ENCODE measurements at places on chromosomes 6 and 20. TPM values are rescaled to one million over a fixed set of nuclear protein-coding genes. Genes with fewer than 3 reads are reported as not detected.
A peak's percentile ranks its signal among the peaks of the same experiment; 100 is the strongest.

FUT9 gene
- total RNA-seq: not detected

SLC44A4 gene
- 1.5 TPM for total RNA-seq

LRRC1 gene
- 25.4 TPM for total RNA-seq

PFDN4 gene
- 22.0 TPM for total RNA-seq

HRH3 gene
- total RNA-seq: not detected

GRCh38 chr6:49401063-49401462 lies 62.0 kb downstream of the MMUT start:
- no peak for DNase-seq

- DNase-seq: no peak
These were observed 73.3 kb upstream of the E2F3 start for GRCh38 chr6:20328266-20328923.

GRCh38 chr20:25245461-25245860 lies 2.4 kb upstream of the PYGB start:
- DNase-seq: no peak

DNA sequence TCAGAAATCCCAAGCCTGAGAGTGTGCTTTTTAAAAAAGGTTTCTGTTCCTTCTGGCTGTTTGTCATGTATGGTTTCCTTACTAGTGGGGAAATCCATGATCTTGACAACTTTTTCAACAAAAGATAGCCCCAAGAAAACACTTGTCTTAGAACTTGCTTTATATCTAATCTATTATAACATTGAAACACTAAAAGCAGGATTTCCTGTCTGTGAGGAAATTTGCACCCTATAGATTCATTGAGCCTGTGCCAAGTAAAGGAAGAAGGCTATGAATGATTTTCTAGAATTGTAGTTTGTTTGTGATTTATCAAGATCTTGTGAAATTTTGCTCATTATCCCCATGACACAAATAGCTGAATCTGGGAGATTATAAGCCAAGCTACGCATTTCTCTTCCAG lies 238.6 kb upstream of the RIN2 start:
- DNase-seq: no peak

DNA sequence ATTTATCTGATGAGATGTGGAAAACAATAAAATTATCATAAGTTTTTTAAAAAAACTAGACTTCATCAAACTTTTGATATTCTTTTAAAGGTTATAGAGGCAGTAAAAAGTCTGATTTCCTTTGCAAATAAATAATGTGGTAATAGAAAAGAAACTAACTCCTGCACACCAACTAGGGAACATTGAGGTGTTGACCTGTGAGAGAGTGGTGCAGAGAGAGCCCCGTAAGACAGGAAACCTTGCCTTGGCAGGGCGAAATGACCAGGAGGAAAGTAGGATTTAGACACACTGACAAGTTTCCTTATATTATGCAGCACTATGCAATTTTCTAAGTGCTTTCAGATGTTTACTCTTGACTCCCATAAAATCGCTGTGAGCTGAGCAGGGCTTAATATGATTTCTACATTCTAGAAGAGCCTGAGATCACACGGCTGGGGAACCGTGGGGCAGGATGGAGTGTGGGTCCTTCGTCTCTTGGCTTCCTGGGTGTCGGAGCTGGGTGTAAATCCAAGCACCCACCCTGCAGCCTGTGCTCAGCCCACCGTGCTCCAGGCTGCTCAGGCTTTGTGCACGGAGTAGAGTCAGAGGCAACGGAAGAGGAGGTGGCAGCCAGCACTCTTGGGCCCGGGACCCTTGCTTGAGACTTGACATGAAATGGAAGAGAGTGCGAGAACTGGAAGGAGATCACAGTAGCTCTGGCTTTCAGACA lies 61.3 kb upstream of the FOXQ1 start:
- no peak for DNase-seq

DNA sequence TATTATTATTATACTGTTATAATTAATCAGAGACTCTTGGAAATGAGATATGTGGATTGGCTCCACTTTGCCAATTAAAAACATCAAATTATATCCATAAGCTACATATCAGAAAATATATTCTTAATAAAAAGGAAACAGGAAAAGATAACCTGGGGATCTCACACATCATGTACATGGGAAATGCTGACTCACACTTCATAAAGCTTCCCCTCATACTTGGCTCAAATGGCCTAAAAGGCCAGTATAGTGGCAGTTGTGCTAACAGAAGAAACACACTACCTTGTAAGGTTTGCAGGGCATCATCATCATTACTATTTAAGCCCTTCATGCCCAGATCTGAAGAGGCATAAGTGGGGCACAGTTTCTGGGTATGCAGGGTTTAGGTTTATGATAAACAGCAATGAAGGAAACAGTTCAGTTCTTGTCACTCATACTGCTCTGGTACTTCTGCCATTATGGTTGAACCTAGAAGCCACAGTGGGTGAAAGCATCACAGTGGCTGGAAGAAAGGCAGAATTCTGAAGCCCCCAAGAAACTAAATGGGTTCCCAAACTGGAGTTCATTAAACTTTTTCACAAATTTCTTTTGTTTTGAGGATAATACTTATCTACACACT lies 60.6 kb downstream of the BTBD9 start:
- no peak for DNase-seq

DNA sequence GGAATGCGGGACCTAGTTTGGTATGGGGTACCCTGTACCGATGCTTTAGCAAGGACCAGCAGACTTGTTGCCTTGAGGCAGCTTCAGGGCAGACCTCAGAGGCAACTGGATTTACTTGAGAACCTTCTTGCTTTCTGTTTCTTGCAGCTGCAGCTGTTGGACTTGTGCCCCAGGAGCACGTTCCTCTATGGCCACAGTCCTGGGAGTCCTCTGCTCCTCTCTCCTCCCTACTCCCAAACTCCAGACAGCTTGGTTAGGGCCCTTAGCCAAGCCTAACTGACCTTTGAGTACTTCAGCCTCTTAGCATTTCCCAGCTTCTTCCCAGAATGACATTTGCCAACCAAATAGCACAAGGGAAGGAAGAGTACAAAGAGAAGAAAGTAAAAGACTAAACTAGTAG lies 34.7 kb downstream of the GHRH start:
- DNase-seq: peak; percentile 76

DNA sequence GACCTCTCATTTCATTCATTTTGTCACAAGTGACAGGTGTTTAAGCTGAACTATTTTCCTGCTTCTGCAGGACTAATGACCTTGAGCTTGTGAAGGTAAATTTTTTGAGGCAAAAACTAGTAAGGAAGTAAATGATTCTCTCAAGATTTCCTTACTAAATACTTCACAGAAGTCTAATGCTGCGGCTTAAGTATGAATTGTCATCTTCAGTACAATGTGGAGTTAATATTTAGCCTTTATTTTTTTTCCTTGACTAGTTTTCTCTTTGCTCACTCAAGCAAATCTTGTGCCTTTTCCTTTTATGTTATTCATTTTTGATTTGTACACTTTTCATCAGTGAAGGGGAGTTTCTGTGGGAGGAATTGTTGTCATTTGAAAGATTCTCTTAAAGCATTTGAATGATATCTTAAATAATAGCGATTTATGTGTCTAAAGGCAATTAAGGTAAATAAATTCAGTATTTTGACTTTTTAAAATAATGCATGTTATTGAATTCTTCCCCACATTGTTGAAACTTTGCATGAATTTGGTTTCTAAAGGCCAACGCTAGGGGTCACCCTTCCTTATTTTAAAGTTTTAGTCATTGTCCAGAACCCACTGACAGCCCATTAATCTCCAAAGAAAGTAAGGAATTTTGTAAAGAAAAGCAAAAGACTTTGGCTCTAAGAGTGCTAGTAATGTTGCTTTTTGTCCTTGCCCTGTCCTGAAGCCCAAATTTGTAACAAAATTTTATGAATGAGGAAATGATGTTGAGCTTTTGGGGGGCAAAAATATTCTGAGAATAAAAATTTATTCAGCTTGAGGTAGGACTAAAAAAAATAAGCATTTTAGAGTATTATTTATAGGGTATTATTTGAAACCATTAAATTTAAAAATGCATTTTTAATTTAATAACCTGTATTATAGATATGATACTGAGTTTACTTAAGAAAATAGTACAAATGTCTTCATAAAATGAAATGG lies 157.4 kb upstream of the LAMA2 start:
- no peak for DNase-seq

All from aorta (tissue), 5 donors.